ENCODE measurements at places on chromosomes 11 and 22.

DNA sequence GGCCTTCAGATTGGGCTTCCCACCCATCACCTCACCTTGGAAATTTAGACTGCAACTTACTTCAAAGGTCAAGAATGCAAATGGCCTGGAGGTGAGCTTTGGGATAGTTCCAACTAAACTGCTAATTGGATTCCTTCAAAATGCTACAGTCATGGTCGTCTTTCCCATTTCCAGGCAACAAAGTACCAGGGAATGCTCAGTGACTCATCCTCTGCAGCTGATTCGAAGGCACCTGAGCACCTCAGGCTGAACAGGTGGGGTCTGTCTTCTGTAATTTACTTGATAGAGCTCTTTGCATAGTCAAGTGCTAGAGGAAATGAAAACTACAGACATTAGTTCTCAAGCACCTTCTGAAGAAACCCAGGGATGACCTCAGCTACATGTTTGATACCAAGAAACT is 20.5 kb upstream of the FSHB start:
- no peak for DNase-seq

DNA sequence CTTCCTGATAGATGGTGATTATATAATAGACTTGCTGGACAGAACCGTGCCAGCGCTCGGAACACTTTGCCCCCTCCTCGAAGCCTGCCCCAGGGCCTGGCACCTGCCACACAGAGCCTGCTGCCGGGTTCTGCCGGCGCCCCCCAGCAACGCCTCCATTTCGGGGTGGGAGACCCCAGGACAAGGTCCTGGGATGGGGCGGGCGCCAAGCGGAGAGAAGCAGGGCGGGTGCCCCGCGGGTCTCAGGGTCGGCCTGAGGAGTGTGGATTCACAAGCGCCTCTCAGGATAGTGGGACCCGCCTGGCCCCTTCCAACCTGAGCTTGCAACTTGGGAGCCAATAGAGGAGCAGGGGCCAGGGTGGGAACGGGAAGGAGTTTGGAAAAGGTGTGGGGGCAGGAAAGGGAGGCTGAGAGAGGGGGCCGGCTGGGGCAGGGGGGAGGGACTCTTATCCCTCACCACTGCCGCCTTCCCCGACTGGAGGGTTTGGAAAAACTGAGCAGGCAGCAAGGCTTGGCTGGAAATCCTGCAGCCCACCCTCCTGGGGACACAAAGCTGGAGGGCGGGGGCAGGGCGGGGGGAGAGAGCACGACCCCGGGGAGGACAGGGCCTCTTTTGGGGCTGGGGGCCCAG is 3.3 kb upstream of the BCL9L start:
- DNase-seq, result peak; percentile 43

DNA sequence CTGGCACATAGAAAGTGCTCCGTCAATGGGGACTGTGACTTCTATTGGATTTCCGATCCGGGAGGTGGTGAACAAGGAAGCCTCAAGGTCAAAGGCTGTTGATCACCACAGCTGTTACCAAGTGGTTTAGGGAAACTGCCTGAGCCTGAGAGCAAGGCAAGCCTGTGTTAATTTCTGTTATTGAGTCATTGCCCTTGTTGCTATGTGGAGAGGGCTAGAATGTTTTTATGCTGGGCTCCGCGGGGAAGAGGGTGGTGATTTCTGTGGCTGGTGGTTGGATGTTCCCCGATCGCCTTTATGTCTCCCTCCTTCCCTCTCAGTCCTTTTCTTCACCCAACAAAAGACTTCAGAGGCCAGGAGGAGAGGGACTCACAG is 108.5 kb upstream of the ALX4 start:
- DNase-seq, result no peak

GRCh38 chr11:78349114-78349513 is 68.5 kb downstream of the GAB2 start:
- no peak for DNase-seq

DNA sequence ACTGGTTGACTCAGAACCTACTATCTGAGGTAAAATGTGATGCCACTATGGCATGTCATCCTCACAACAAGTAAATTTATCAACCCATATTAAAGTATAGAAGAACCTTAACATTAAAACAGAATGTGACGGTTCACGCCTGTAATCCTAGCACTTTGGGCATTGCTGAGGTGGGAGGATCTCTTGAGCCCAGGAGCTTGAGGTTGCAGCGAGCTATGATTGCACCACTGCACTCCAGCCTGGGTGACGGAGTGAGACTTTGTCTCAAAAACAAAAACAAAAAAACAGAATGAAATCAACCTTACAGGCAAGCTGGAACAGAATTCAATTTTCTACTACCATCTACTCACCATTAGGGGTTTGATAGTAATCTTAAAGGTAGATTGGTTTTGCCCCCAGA is 86.2 kb downstream of the PLEKHA7 start:
- DNase-seq, result no peak

- DNase-seq, result no peak
Observed at GRCh38 chr11:106644824-106645223, 373.5 kb downstream of the GUCY1A2 start.

DNA sequence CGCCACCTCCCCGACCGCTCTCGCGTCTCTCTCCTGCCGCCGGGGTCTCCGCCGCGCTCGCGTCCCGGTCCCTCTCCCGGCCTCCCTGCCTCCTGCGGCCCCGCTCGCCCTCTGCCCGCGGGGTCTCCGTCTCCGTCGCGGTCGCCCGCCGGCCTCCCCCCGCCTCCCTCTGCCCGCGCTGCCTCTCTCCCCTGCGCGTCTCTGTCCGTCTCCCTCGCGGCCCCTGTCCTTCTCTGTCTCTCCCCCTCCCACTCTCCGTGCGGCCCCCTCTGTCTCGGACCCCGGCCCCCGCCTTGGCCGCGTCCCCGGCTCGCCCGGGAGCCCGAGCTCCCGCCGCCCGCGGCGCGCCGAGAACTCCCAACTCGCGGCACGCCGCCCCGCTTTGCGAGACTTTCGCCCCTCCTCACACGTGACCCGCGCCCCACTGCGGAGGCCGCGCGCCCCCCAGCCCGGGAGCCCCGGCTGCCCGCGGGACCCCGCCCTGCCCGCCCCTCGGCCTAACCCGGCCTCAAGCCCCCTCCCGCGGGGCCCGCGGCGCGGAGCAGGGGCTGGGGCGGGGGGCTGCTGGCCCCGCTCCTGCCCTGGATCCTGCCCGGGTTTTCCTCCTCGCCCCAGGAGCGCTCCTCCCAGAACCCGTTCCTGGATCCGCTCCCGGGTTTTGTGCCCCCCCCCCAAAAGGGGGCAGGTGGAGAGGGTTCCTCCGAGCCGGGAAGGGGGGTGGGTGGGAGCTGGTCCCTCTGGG is 702 bp upstream of the KCNJ4 start:
- peak; percentile 25 for DNase-seq

DNA sequence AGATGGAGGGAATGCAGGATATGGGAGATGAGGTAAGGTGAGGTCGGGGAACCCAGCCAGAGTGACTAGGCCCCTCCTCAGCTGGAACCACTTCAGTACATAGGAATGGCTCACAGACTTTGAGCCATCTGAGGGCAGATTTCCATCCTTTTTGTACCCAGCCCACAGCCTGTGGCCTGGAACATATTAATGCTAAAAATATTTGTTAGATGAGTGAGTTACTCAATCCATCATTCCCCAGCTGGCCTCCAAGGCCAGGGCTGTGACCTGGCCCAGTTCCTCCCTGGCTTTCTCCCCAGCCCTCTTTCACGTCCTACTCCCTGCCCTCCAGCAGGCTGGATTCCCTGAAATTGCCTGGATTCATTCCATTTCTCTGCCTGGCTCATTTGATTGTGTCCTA is 57.2 kb upstream of the PRDM11 start:
- no peak for DNase-seq

DNA sequence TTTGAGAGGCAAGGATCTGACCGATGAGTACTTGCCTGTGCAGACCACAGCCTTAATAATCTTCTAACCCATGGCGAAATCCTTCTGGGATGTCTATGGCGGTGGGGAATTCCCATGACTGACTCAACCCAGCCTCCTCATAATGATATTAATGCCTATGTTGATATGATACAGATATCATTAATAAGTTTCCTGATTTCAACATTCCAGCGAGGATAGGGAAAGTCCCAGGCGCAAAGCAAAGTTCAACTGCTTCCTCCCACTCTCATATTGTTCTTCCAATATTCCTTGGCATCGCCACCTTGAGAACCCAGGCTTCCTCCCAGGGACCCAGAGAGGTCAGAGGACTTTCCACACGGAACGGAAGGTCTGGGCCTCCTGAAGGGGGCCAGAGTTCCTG is 110.3 kb upstream of the TMEM45B start:
- DNase-seq, result no peak

GRCh38 chr11:46338636-46338987 is 8.7 kb upstream of the DGKZ start:
- DNase-seq, result no peak

DNA sequence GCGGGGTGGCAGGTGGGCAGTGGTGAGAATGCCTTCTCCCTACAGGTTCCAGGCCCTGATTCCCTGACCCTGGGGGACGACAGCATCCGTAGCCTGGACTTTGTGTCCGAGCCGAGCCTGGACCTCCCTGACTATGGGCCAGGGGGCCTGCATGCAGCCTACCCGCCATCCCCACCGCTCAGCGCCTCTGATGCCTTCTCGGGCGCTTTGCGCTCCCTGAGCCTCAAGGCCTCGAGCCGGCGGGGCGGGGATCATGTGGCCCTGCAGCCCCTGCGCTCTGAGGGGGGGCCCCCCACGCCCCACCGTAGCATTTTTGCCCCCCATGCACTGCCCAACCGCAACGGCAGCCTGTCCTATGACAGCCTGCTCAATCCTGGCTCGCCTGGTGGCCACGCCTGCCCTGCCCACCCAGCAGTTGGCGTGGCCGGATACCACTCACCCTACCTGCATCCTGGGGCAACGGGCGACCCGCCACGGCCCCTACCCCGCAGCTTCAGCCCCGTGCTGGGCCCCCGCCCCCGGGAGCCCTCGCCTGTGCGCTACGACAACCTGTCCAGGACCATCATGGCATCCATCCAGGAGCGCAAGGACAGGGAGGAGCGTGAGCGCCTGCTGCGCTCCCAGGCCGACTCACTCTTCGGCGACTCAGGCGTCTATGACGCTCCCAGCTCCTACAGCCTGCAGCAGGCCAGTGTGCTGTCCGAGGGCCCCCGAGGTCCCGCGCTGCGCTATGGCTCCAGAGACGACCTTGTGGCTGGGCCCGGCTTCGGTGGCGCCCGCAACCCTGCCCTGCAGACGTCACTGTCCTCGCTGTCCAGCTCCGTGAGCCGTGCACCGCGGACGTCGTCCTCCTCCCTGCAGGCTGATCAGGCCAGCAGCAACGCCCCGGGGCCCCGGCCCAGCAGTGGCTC is 7.9 kb downstream of the CCDC188 start:
- DNase-seq, result no peak

DNA sequence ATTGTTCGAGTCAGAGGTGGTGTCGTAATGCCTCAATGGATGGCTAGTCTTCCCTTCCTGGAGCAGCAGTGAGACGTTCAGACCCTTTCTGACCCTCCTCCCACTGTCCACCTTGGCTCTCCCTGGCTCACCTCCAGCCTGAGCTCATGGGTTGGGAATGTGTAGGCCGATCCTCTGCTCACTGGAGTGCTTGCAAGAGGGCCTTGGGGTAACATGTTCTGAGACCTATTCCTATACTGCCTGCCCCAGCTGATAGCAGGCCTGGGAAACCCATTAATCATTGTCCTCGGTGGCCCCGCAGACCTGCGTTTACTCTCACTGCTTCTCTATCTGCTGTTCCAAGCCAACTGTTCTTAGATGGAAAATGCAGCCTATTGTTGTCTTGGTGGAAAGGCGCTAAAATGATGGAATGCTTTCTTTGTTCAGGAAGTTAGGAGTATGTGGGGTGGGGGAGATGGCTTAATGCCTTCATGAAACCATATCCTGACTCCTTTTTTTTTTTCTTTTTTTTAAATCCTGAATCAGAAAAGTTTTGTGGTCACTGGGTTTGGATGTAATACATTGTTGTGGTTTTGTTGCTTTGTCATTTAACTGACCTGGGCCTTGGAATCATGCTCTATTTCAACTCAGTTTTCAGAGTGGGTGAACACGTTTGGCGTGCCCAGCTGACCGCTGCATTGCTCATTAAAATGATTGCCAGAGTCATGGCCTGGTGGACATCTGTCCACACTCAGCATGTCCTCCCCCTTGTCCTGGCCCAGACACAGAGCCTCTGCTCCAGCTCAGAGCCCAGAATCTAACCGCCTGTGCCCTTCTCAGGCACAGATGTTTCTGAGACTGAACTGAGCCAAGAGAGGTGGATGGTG is 72.5 kb downstream of the MICAL2 start:
- DNase-seq, result peak; percentile 53
